Dermis blood vessel endothelial cell (primary cell): ENCODE measurements at places on chromosomes 2 and 18. TPM values are rescaled to one million over a fixed set of nuclear protein-coding genes. Genes with fewer than 3 reads are reported as not detected.

The PID1 gene
- total RNA-seq: under 0.01 and 0.05 TPM in 2 replicates

The VWC2L gene
- total RNA-seq: not detected in 2 replicates

The LYG1 gene
- total RNA-seq: 0.28 and 1.2 TPM in 2 replicates

The RGPD3 gene
- total RNA-seq: 0.33 and 0.51 TPM in 2 replicates

The L3MBTL4 gene
- 5.9 and 8.0 TPM in 2 replicates for total RNA-seq

The ATIC gene
- total RNA-seq: 6.6 and 33.6 TPM in 2 replicates

The SRD5A2 gene
- total RNA-seq: not detected in 2 replicates

The EVX2 gene
- total RNA-seq: not detected in 2 replicates

The LIPG gene
- total RNA-seq: 1.9 and 54.6 TPM in 2 replicates

The ANXA4 gene
- total RNA-seq: 37.3 and 44.0 TPM in 2 replicates

The CYP27C1 gene
- total RNA-seq: not detected in 2 replicates

The WDFY1 gene
- 111 and 126 TPM in 2 replicates for total RNA-seq

The MYO1B gene
- total RNA-seq: 131 and 133 TPM in 2 replicates

The UGT1A7 gene
- total RNA-seq: not detected in 2 replicates

The BCL2 gene
- total RNA-seq: 0.88 and 1.4 TPM in 2 replicates

The DLGAP1 gene
- 0.17 and 0.23 TPM in 2 replicates for total RNA-seq

The RPE gene
- 103 and 144 TPM in 2 replicates for total RNA-seq

The SLC19A3 gene
- 0.14 TPM in 1 of 2 replicates, not detected in the other for total RNA-seq

The ANKRD62 gene
- not detected in 2 replicates for total RNA-seq

The DSG1 gene
- not detected in 2 replicates for total RNA-seq

The PIK3C3 gene
- total RNA-seq: 56.6 and 63.1 TPM in 2 replicates

The CDKL4 gene
- total RNA-seq: 0.51 and 0.98 TPM in 2 replicates

The KCMF1 gene
- 65.9 and 97.5 TPM in 2 replicates for total RNA-seq

The SPDYA gene
- 0.34 and 0.56 TPM in 2 replicates for total RNA-seq

The FLACC1 gene
- 0.84 and 2.0 TPM in 2 replicates for total RNA-seq

The TCF23 gene
- not detected in 2 replicates for total RNA-seq

The ANKAR gene
- total RNA-seq: 4.8 and 6.8 TPM in 2 replicates

The GPR155 gene
- 0.93 and 1.0 TPM in 2 replicates for total RNA-seq

The TMBIM1 gene
- total RNA-seq: 134 and 157 TPM in 2 replicates

The SAG gene
- total RNA-seq: 0.19 TPM in 1 of 2 replicates, not detected in the other

The UPP2 gene
- not detected in 2 replicates for total RNA-seq
